ENCODE measurements at places on chromosomes 7 and 10.
A peak's percentile ranks its signal among the peaks of the same experiment; 100 is the strongest.

- DNase-seq = no peak
Measured at GRCh38 chr10:74406006-74406405, 255.0 kb downstream of the ADK start.

- DNase-seq = no peak
Measured at GRCh38 chr10:129851941-129852640, 112.0 kb downstream of the EBF3 start.

DNA sequence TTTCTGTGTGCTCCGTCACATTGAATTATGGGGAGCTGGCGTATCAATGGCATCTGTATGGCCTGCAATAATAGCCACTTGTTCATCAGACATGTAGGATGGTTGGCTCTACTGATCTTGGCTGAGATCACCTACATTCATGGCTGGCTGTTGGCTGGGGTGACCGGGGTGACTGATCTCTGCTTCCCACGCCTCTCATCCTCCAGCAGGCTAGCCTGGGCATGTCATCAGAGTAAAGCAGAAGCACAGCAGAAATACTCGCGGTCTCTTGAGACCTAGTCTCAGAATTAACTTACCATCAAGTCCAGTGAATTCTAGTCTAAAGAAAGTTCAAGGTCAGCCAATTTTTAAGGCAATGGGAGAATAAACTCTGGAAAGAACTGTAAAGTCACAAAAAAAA lies 257.7 kb upstream of the GLI3 start:
- no peak for DNase-seq

DNA sequence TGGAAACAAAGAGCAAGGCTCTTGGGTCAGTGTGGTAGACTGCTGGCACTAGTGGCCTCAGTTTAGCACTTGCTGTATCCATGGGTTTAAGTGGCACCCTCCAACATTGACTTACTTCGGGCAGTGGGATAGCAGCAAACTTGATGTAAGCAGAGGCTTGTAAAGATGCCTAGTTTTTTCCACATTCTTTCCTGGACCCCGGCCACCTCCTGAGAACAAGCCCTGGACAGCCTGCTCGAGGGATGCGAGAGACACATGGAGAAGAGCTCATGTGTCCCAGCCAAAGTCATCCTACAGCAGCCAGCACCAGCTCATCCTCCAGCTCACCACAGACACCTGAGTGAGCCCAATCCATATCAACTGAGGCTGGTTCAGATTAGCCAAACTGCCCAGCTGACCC lies 142.7 kb upstream of the PCBD1 start:
- DNase-seq = no peak

GRCh38 chr7:71349682-71350481 lies 217.9 kb downstream of the GALNT17 start:
- no peak for DNase-seq

- no peak for DNase-seq
Measured at GRCh38 chr7:138756591-138757242, 41.1 kb upstream of the TMEM213 start.

DNA sequence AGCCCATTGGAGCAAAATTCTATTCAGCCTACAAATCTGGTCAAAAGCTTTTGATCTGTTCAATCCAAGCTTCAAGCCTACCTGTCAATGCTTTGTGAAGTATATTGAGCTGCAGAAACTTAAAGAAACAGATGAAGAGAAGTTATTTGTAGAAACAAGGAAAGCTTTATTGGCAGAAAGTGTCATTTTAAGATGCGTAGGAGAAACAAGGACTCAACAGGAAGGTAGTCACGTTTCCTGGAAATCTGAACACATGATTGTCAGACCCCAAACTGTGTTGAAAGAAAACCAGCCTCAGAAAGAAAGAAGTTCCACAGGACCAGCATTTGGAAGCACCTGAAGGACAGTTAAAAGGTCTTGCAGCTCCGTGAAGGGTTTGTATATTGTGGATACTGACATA lies 34.8 kb upstream of the PURB start:
- DNase-seq = no peak

DNA sequence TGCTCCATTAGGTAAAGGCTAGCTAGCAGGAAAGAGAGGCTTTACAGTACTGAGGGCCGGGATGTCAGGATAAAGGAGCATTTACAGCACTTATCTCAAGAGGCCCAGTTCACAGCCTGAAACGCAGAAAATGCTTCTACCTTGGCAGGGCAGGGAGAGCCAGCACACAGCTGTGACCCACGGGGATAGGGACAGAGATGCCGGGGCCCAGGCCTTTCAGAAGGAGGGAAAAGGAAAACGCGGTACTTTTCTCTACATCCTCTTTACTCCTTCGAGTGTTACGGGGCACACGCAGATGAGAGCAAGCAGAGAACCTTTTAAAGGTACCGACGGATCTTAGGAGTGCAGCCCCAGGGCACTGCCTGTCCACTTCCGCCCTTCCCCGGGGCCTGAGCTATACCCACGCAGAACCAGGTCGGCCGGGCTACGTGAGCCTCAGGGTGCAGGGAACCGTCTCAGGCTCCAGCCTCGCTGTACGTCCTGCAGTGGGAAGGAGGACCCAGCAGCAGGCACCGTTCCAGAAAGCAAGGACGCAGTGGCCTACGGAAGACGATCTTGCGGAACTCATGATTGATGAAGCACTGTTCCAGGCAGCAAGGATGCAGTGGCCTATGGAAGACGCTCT lies 232.3 kb downstream of the ELFN1 start:
- DNase-seq = no peak

GRCh38 chr7:23333671-23334246 lies 34.6 kb downstream of the MALSU1 start:
- DNase-seq = no peak

DNA sequence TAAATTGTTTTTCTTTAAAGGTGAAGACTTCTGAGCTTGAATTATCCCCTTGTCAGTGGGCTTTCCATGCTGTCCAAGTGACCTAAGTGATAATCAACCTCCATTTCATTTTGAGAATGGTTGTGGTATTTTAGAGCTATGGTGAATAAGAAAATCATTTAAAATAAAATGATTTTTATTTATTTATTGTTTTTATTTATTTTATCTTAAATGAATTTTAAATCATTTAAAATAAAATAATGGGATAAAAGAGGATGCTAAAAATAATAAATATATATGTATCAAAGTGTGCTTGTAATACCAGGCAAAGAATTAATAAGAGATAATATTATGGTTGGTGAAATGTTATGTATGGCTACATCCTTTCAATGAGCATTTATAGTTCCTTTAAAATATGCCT lies 24.5 kb downstream of the CAV1 start:
- no peak for DNase-seq

DNA sequence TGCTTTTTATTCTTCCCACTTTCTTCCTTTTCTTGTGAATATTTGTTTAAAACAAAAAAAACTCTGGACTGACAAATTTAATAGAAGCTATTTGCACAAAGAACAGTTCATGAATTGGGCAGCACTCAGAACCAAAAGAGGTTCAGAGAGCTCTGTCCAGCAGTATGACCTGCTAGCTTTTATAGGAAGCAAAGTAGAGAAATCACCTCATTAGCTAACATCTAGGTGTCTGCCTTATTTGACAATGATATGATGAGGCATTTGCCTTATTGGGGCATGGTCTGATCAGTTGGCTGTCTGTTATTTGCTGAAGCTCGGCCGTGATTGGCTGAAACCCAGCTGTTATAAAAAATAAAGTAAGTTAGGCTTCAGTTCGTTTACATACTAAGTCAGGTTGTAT lies 819 bp upstream of the TRIM4 start:
- DNase-seq = no peak

GRCh38 chr7:24981171-24981951 lies 1.4 kb upstream of the OSBPL3 start:
- no peak for DNase-seq

GRCh38 chr7:136874393-136875032 lies 6.1 kb downstream of the CHRM2 start:
- no peak for DNase-seq

- DNase-seq = no peak
Measured at GRCh38 chr7:75872073-75872782, 6.6 kb upstream of the RHBDD2 start.

DNA sequence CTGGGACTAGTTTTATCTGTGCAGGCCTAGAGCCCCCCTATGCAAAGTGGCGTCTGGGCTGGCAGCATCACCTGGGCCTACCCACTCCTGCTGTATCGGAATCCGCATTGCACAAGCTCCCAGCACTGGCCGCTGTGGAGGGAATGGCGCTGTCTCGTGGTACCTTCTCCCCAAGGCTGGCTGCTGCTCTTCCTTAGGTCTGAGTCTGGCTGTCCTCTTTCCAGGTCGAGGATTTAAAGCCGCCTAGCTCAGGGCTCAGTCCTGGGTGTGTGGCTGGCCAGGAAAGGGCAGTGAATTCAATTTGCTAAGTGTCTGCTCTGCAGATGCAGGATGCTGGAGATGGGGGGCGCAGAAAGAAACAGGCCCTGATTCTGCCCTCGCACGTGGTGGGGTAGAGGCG lies 44.7 kb downstream of the MGMT start:
- DNase-seq = no peak

GRCh38 chr7:139648941-139649425 lies 125.5 kb downstream of the CLEC2L start:
- DNase-seq = no peak

DNA sequence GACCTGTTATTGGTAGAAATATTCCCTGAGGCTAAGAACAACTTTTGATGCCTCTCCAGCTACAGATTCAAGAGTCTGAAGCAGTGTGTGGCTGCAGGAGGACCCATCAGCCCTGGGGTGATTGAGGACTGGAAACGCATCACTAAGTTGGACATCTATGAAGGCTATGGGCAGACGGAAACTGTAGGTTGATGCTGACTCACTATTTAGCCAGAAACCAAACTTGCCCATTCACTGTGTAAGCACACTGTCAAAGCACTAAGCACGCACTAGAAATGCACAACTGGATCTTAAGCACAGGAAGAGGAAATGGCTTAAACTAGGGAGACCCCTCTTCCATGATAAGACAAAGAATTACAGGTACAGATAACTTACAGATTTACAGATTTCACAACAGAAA lies 20.8 kb downstream of the ACSM6 start:
- DNase-seq = no peak

GRCh38 chr7:158567153-158567603 lies 20.4 kb downstream of the PTPRN2 start:
- DNase-seq = no peak

DNA sequence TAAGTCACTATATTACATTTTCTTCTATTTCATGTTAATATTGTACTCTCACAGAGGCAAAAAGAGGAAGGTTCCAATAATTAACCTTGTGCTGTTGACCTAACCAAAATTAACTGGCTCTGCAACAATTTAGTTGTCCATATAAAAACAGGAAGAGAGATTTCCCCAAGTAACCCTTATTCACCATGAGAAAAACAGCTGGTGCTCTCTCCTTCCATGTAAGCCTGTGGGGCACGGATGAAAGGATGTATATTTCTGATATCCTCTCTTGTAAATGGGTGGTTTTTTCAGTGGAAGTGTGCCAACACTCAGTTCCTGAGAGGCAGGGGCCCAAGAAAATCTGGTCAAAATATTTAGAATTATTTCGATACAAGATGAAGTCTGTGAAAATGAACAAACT lies 358.1 kb downstream of the CRPPA start:
- DNase-seq = no peak

GRCh38 chr7:117836-118614 lies 74.3 kb upstream of the FAM20C start:
- no peak for DNase-seq

GRCh38 chr10:88979153-88979562 lies 11.4 kb upstream of the FAS start:
- no peak for DNase-seq

DNA sequence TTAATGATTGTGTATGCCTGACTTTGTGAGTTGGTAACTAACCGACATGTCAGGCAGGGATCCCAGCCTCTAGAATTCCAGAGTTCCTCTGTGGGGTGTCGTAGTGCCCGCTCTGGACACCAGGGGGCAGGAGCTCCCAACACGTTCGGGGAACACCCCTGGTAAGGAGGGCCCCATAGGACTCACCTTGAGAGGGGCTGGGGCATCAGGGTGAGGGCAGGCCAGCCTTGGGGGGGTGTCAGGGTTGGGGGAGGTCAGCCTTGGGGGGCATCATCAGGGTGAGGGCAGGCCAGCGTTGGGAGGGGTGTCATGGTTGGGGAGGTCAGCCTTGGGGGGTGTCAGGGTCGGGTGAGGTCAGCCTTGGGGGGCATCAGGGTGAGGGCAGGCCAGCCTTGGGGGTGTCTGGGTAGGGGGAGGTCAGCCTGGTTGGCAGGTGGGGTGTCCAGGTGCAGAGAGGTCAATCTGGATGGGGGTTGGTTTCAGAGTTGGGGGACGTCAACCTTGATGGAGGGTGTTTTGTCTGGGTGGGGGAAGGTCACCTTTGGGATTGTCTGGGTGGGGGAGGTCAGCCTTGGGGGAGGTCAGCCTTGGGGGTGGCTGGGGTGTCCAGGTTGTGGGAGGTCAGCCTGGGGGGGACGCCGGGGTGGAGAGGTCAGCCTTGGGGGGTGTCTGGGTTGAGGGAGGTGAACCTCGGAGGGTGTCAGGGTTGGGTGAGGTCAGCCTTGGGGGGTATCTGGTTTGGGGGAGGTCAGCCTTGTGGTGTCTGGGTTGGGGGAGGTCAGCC lies 45.6 kb upstream of the SUN1 start:
- DNase-seq = peak; percentile 27

DNA sequence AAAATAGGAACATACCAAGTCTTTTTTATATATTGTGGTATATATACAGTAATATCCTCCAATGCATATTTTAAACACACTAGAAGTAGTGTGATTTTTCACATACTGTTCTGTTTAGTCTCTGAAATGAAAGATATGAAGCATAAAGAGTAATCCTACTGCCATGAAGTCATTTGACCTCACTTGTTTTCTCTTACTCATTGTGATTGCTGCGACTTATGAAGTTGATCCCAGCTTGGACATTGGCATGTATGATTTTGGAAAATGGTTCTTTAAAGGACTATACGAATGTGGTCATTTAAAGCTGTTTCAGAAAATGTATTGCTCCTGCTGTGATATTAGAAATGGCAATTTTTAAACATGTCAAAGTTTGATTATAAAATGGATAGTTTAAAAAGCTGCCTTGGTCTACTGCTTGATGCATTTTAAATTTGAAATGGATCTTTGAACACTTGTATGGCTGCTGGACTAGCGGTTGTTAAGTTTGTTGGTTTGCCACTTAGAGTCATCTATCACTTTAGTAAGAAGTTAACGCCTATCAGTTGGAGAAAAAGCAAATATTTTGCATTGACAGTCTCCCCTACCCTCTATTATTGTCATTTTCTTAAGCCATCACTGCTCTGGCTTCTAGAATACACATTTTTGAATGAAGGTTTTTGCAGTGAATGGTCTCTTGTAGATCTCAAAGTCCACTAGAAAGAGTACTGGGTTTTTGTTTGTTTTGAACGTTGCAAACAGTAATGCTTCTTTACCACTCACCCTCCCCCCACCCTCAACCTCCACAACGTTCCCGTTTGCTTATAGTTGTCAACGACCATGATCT lies 881 bp upstream of the PCGF5 start:
- no peak for DNase-seq

DNA sequence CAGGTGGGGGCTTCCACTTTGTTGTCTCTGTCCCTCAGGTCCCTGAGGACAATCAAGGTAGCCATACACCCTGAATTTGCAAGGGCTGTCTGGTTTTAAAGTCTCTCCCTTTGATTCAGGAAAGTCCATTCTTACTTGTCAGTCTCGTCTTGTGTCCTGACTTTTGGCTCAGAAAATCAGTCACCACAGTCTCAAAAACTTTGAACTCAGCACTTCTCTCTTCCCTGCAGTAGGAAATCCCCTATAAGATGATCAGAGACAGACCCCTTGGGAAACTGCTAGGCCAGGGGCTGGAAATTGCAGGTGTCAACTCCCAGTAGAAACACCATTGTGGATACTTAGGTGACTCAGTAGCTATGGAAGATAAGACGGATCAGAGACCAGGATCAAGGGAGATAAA lies 73.1 kb downstream of the CDC123 start:
- DNase-seq = no peak

- no peak for DNase-seq
Measured at GRCh38 chr7:6648815-6649104, 11.6 kb downstream of the ZNF316 start.

- no peak for DNase-seq
Measured at GRCh38 chr7:68537774-68538071, 1060.6 kb upstream of the AUTS2 start.
